Esophagus muscularis mucosa (tissue), 4 donors: ENCODE measurements at places on chromosomes 7 and 10. TPM values are rescaled to one million over a fixed set of nuclear protein-coding genes. Genes with fewer than 3 reads are reported as not detected.

GRCh38 chr10:101373063-101373462 is 19.1 kb downstream of the BTRC start:
- DNase-seq, result no peak

GRCh38 chr10:70461397-70462348 is 16.9 kb upstream of the PALD1 start:
- no peak for DNase-seq

- DNase-seq, result no peak
Observed at GRCh38 chr7:46352004-46352954, 431.2 kb upstream of the IGFBP3 start.

GRCh38 chr10:57844387-57844998 is 423.2 kb downstream of the IPMK start:
- DNase-seq, result no peak

GRCh38 chr7:45026984-45027773 is 27.2 kb downstream of the CCM2 start:
- DNase-seq, result no peak

GRCh38 chr10:94500063-94500462 is 45.5 kb upstream of the HELLS start:
- no peak for DNase-seq

DNA sequence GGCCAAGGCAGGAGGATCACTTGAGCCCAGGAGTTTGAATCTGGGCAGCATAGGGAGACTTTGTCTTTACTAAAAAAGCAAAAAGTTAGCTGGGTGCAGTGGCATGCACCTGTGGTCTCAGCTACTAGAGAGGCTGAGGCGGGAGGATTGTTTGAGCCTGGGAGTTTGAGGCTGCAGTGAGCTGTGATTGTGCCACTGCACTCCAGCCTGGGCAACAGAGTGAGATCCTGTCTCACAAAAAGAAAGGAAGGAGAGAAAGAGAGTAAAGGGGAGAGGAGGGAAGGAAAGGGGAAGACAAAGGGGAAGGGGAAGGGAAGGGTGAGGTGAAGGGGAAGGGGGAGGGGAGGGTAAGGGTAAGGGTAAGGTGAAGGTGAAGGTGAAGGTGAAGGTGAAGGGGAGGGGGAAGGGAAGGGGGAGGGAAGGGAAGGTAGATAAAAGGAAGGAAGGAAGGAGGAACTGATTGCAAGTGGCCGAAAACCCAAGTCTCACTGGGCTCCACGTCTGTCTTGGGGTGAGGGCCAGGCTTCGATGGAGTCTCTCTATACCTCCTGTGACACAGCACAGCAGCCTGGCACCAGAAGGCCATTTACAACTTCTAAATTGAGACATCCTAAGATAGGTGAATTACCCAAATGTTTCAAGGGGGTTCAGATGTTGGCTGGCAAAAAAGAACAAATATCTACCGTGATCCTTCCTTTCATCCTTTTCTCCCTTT is 4.0 kb upstream of the KLRG2 start:
- DNase-seq, result no peak

DNA sequence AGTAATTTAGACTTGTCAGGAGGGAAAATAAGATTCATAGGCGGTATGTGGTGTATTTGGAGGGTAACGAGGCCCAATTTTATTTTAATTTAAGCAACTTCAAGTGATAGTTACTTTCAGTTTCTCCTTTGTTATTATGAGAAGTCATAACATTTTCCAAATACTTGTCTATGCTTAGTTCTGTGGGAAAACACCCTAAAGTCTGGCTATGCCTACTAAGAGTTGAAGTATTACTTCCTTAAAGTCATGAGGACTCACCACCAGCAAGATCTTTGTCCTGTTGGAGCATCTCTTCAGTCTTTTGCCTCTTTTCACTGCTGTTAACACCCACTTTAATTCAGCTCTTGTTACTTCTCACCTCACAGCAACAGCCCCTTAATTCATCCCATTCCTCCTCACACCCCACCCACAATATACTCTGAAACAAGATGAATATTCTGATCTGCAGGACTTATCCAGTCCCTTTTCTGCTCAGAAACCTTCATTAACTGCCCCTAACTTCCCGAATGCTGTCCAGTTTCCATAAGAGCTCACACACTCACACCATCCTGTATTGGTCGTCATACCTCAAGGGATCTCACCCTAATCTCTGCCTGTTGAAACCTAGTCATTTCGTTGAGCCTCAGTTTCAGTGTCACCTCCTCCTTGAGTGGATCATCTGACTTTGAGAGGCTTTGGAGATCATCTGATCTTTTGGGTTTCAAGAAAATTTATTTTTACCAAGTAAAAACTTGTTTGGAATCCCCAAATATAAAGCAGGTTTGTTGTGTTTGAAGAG is 61.3 kb downstream of the DNAH11 start:
- no peak for DNase-seq

- no peak for DNase-seq
Observed at GRCh38 chr10:4243651-4244050, 458.6 kb upstream of the KLF6 start.

DNA sequence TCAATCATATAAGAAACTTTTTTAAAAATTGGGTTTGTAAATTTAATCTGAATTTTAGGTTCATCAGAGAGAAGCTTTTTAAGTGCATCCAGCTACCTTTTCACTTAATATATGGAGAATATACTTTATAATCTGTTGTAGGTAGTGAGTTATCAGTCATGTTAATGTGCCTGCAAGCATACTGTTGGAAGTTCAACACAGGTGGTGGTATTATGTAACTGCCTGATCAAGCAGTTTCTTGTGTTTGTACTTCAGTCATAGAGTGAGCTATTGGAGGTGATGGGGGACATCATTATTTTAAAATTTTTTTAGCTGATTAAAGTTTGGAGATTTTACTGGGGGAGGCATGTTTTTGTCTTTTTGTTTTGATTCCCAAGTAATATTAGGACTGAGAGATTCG is 2.5 kb downstream of the TNKS2 start:
- no peak for DNase-seq

The TRRAP gene
- total RNA-seq, result 22.9 TPM

The ABCB1 gene
- 7.6 TPM for total RNA-seq

GRCh38 chr10:47036771-47037170 is 125.5 kb downstream of the PTPN20 start:
- no peak for DNase-seq

The SHH gene
- not detected for total RNA-seq

DNA sequence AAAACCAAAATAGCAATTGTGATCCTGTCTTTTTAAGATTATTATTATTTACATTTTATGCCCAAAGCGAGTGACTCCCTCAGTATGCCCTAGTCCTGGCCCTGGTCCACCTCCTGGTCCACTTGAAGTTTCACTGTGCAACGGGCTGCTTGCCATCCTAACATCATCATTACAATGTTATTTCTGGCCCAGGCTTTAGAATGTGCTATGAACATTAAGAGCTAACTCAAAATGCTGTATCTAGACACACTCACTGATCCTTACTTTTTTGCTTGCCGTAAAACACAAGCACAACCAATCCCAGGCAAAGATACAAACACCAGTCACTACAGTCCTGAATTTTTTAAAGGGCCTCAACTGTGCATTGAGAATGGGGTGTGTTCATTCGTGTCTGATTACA is 38.4 kb downstream of the RHOBTB1 start:
- DNase-seq, result no peak

- no peak for DNase-seq
Observed at GRCh38 chr10:70652761-70653657, 19.3 kb upstream of the ADAMTS14 start.

DNA sequence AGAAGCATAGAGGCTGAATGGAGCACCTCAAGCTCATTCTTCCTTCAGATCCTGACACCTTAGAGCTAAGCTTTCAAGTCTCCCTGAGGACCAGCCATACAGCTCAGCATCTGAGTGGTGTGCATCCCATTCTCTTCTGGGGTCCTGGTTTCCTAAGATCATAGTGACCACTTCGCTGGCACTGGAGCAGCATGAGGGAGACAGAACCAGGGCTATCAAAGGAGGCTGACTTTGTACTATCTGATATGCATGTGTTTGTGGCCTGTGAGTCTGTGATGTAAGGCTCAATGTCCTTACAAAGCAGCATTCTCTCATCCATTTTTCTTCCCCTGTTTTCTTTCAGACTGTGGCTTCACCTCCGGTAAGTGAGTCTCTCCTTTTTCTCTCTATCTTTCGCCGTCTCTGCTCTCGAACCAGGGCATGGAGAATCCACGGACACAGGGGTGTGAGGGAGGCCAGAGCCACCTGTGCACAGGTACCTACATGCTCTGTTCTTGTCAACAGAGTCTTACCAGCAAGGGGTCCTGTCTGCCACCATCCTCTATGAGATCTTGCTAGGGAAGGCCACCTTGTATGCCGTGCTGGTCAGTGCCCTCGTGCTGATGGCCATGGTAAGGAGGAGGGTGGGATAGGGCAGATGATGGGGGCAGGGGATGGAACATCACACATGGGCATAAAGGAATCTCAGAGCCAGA is 31.0 kb downstream of the PRSS2 start:
- DNase-seq, result peak; percentile 75

DNA sequence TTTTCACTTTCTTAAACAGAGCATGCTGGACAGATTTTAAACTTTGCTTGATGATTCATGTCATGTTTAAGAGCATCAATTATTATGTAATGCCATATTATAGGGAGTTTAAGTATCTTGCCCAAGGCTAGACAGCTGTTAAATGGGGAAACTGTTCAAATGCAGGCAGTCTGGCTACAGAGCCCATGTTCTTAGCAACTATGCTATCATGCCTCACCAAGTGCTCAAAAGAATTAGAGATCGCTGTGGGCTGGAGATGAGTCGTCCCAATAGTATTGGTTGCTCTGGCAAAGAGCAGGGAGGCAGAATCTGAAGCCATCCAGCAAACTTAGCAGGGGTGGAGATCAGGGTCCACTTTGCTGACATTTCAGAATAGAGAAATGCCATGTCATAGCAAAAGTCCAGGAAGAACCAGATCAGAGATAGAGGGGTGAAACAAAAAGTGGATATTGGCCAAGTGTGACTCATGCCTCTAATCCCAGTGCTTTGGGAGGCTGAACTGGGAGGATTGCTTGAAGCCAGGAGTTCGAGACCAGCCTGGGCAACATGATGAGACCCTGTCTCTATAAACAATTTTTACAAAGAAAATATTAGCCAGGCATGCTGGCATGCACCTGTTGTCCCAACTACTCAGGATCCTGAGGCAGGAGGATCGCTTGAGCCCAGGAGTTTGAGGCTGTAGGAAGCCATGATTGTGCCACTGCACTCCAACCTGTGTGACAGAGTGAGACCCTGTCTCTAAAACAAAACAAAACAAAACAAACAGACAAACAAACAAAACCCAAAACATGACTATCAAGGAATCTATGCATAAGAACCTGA is 57.8 kb downstream of the BAMBI start:
- DNase-seq, result no peak

- DNase-seq, result no peak
Observed at GRCh38 chr7:158314394-158314793, 273.2 kb downstream of the PTPRN2 start.

The ANKRD1 gene
- 0.83 TPM for total RNA-seq

GRCh38 chr7:137492889-137493288 is 149.4 kb upstream of the PTN start:
- DNase-seq, result no peak

GRCh38 chr10:102324061-102324460 is 71.4 kb upstream of the NFKB2 start:
- no peak for DNase-seq

DNA sequence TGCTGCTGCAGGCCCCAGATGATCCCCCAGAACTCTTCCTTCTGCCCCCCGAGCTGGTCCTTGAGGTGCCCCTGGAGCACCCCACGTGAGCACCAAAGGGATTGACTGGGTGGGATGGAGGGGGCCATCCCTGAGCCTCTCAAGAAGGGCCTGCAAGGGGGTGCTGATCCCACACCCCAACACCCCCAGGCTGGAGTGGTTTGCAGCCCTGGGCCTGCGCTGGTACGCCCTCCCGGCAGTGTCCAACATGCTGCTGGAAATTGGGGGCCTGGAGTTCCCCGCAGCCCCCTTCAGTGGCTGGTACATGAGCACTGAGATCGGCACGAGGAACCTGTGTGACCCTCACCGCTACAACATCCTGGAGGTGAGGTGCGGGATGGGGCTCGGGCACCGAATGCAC is 8.2 kb downstream of the NOS3 start:
- no peak for DNase-seq
